Stimulated activated CD4-positive, alpha-beta T cell treated with anti-CD3 and anti-CD28 coated beads, Interleukin-4, amount 100 ng/mL, for 4 hours (primary cell): ENCODE measurements at places on chromosomes 2 and 18.

GRCh38 chr2:234963773-234964615 is 12.2 kb downstream of the SH3BP4 start:
- DNase-seq: no peak

DNA sequence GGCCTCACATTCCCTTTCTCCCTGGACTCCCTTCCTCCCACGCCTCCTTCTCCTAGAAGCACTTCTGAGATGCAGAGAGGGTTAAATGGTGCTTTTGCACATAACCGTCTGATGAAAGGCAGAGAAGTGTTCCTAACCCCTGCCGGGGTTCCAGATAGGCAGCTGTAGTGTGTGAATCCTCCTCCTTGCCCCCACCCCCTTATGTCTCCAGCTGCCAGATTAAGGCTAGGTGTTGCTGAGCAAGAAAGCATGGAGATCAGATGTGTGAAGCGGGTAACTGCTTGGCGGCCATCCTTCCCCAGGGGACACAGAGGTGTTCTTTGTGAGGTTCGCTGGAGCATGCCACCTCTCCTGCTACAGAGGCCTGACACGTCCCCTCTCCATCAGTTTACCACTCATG is 88.3 kb downstream of the NRP2 start:
- DNase-seq: no peak

- DNase-seq: no peak
Measured at GRCh38 chr2:6946722-6947121, 29.5 kb downstream of the RNF144A start.

- DNase-seq: no peak
Measured at GRCh38 chr18:59379772-59380522, 20.9 kb upstream of the LMAN1 start.

DNA sequence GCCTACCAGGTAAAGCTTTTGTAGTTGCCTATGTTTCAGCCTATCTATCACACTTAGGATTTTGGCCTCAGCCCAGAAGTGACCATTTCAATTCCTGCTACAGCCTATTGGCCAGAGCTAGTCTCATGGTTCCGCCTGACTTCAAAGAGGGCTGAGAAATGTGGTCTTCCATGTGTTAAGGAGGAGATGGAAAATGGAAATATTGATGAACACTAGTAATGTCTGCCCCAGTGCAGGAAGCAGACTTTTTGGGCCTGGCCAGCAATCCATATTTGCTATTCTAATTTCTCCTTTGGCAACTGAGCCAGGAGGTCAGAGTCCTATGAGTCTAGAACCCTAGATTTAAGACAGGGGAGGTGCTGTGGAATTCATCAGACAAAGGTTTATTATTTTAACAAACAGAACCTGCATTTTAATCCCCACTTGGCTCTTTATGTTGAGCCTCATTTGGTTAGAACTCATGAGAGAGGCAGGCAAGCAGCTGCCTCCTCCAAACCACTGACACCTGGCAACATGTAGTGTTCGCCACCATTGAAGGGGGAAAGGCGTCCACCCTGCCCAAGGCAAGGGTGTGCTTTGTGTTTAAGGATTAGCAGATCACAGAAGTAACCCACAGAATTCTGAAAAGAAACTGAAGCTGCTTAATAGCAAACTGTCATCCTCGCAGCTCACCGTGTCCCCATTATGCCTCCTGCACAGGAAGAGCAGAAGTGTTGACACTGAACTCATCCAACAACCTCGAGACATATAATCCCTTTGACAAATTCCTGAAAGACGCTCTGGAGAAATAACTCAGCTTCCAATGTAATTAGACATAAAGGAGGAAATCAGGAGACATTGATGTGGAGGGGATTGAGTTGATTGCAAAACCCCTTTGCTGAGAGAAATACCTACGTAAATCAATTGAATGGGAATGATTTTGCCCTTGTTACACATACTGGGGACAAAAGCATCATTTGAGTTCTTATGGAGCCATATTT is 47.7 kb upstream of the SCG2 start:
- DNase-seq: no peak

GRCh38 chr2:37282746-37283145 is 41.9 kb downstream of the PRKD3 start:
- DNase-seq: no peak

DNA sequence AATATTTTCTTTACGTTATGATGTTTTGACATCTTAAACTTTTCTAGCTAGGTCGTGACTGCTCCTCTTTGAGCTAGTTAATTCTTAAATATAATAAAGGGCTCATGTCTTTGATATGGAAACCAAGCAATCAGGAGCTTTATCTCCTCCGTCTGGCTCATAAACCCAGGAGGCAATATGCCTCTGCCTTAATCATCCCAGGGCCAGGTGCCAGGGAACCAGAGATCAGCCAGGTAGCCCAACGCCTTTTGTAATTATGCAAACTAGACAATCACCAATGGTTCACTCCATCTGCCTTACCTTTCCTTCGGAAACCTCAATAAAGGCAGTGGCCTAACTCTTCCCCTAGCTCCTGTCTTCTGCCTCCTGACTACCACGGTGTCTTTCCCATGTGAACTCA is 213.7 kb downstream of the KCNJ3 start:
- DNase-seq: no peak

- DNase-seq: no peak
Measured at GRCh38 chr2:197862246-197862955, 58.0 kb downstream of the PLCL1 start.

GRCh38 chr2:18061717-18062116 is 183.2 kb downstream of the KCNS3 start:
- DNase-seq: no peak

DNA sequence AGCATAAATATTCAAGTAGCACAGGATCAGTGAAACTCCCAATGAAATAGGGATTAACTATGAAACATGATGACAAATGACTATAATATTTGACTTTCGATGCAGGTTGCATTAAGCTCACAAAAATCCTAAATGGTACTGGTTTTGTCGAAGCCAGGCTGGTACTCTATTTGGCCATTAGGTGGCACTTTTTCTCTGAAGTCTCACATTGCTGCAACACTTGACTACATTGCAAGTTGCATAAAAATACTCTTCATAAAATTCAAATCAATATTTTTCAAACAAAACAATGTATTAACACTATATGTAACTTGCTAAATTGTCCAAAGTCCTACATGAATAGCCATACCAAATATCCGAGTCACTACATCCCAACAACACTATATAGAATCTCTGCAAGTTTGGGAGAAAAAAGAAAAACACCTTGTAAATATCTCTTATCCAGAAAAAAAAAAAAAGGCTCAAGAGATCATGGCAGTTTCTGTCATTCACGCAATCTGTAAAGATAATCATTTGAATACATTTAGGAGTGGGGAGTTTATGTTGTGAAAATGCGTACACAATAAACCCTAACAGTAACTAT is 9.5 kb downstream of the RTTN start:
- no peak for DNase-seq

GRCh38 chr2:108079736-108080135 is 93.4 kb downstream of the SLC5A7 start:
- DNase-seq: no peak

- DNase-seq: no peak
Measured at GRCh38 chr2:205760157-205760556, 77.9 kb downstream of the NRP2 start.
